ENCODE measurements at places on chromosomes 2 and 18. TPM values are rescaled to one million over a fixed set of nuclear protein-coding genes. Genes with fewer than 3 reads are reported as not detected.

The LRATD1 gene
- total RNA-seq, result 4.9 TPM

The EIF2AK2 gene
- 8.4 TPM for total RNA-seq

The CYRIA gene
- 4.9 TPM for total RNA-seq

The CFLAR gene
- total RNA-seq, result 298 TPM

The UNC80 gene
- total RNA-seq, result not detected

The DSG4 gene
- total RNA-seq, result not detected

DNA sequence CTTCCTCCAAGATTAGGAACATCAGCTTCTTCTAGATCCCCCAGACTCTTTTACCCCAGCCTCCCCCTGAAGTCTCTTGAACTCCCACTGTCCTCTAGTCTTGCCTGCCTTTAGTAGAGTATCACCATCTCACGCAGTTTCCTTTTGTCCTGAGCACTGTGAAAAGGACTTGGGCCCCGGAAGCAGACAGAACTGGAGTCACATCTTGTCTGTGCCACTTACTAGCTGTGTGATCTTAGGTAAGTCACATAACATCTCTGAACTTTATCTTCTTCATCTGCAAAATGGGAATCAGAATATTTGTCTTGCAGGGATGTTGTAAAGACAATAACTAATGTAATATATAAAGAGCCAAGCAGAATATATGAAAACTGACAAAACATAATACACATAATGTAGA lies 8.4 kb upstream of the TRABD2A start:
- DNase-seq, result no peak
- H3K4me3 ChIP-seq, result no peak overlapping the region
- H3K27me3 ChIP-seq, result no peaks in the 10 kb centered on the region
- H3K4me1 ChIP-seq, result no peaks in the 10 kb centered on the region
- no peak overlapping the region for H3K27ac ChIP-seq

DNA sequence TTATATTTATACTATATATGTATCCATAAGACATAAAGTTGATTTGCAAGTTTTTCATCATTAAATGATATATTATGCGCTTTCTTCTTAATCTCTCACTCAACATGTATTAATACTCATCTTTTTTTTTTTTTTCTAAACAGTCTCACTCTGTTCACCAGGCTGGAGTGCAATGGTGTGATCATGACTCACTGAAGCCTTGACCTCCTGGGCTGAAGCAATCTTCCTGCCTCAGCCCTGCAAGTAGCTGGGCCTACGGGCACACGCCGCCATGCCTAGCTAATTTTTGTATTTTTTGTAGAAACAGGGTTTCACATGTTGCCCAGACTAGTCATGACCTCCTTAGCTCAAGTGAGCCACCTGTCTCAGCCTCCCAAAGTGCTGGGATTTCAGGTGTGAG lies 51.4 kb upstream of the MAP4K3 start:
- no peak for DNase-seq
- H3K27ac ChIP-seq, result no peak overlapping the region
- no peak overlapping the region for H3K4me3 ChIP-seq
- no peaks in the 10 kb centered on the region for H3K36me3 ChIP-seq
- peaks cover 13% of the 10 kb centered on the region for H3K4me1 ChIP-seq

DNA sequence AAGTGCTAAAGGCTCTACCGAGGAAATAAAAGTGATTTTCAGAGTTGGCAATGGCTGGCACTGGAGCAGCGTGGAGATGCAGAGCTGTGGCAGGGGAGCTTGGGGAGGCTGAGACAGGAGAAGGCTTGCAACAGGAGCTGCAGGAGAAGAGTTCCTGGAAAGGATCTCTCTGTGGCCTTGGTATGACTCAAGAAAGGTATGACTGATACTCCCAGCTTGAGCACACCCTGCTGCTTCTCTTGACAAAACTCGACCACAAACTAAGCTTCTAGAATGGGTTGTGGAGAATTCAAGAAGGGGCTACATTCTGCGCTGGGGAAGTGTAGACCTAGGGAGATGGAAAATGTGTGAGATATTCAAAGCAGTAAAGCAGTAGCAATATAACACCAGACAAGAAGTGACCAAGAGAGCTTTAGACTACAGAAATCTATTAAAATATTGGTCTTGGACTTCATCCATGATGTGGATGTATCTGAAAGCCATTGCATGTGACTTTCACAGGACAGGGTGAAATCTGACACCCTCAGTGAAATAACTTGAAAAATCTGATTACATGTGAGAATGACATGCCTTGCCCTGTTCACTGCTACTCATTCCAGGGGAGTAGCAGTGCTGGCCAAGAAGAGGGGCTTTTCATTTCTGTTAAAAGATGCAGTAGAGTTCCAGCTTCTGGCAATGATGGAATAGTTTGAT lies 41.5 kb downstream of the SUCLG1 start:
- no peak overlapping the region for H3K4me3 ChIP-seq
- no peak overlapping the region for H3K27ac ChIP-seq
- H3K36me3 ChIP-seq, result peaks cover 5% of the 10 kb centered on the region
- H3K27me3 ChIP-seq, result no peaks in the 10 kb centered on the region
- DNase-seq, result no peak

- no peak for DNase-seq
- H3K36me3 ChIP-seq, result no peaks in the 10 kb centered on the region
- no peaks in the 10 kb centered on the region for H3K4me1 ChIP-seq
- no peak overlapping the region for H3K4me3 ChIP-seq
Measured at GRCh38 chr2:136381722-136382633, 264.0 kb upstream of the CXCR4 start.

GRCh38 chr2:201254081-201254730 lies 6.1 kb upstream of the CASP8 start:
- no peak overlapping the region for H3K4me3 ChIP-seq
- no peak for DNase-seq

- H3K4me1 ChIP-seq, result peaks cover 15% of the 10 kb centered on the region
- no peaks in the 10 kb centered on the region for H3K27me3 ChIP-seq
- H3K27ac ChIP-seq, result no peak overlapping the region
Measured at GRCh38 chr2:98454500-98455235, 10.0 kb downstream of the INPP4A start.

GRCh38 chr2:60867848-60868247 lies 13.5 kb upstream of the REL start:
- H3K27me3 ChIP-seq, result no peaks in the 10 kb centered on the region
- H3K4me1 ChIP-seq, result no peaks in the 10 kb centered on the region
- no peak overlapping the region for H3K4me3 ChIP-seq
- no peaks in the 10 kb centered on the region for H3K36me3 ChIP-seq

All from gastrocnemius medialis (tissue), 4 donors.